ENCODE measurements at places on chromosomes 7 and 10. TPM values are rescaled to one million over a fixed set of nuclear protein-coding genes. Genes with fewer than 3 reads are reported as not detected.

CALCR gene
- total RNA-seq, result not detected

GPAM gene
- total RNA-seq, result 6.3 TPM

PTER gene
- 5.7 TPM for total RNA-seq

TEX47 gene
- not detected for total RNA-seq

MYL10 gene
- total RNA-seq, result not detected

H2BK1 gene
- total RNA-seq, result not detected

CAMK2B gene
- total RNA-seq, result not detected

AOC1 gene
- not detected for total RNA-seq

PWWP2B gene
- total RNA-seq, result 27.5 TPM

BMI1 gene
- 20.1 TPM for total RNA-seq

PKD1L1 gene
- total RNA-seq, result not detected

KCNIP2 gene
- total RNA-seq, result not detected

TRIM50 gene
- not detected for total RNA-seq

PNLIPRP3 gene
- total RNA-seq, result 13.5 TPM

PANK1 gene
- total RNA-seq, result 5.9 TPM

CAPZA2 gene
- 62.8 TPM for total RNA-seq

FEZF1 gene
- total RNA-seq, result not detected

TRPV5 gene
- total RNA-seq, result not detected

CABCOCO1 gene
- not detected for total RNA-seq

SPDYE5 gene
- not detected for total RNA-seq

NUTM2E gene
- not detected for total RNA-seq

HOGA1 gene
- not detected for total RNA-seq

SYT15 gene
- not detected for total RNA-seq

CHRM2 gene
- 0.14 TPM for total RNA-seq

ZNF425 gene
- 2.8 TPM for total RNA-seq

PALD1 gene
- 0.71 TPM for total RNA-seq

OR2A12 gene
- total RNA-seq, result not detected

SPAM1 gene
- not detected for total RNA-seq

PPIF gene
- total RNA-seq, result 48.5 TPM

VWDE gene
- total RNA-seq, result 5.1 TPM

PLA2G12B gene
- not detected for total RNA-seq

NAT16 gene
- not detected for total RNA-seq

ANKRD26 gene
- total RNA-seq, result 2.2 TPM

TLX1 gene
- 2.2 TPM for total RNA-seq

GRID2IP gene
- 0.21 TPM for total RNA-seq

ELFN1 gene
- total RNA-seq, result 0.07 TPM

ZNF853 gene
- 0.99 TPM for total RNA-seq

CALML5 gene
- total RNA-seq, result 36.7 TPM

RELN gene
- not detected for total RNA-seq

GNAT3 gene
- total RNA-seq, result not detected

SYT15B gene
- under 0.01 TPM for total RNA-seq

HEPACAM2 gene
- not detected for total RNA-seq

ERVW-1 gene
- total RNA-seq, result not detected

CFAP43 gene
- total RNA-seq, result 0.09 TPM

AKR1D1 gene
- not detected for total RNA-seq

LSM5 gene
- total RNA-seq, result 30.4 TPM

TMEM213 gene
- total RNA-seq, result not detected

AGR2 gene
- total RNA-seq, result 69.2 TPM

GPR85 gene
- total RNA-seq, result 1.1 TPM
